Stimulated activated CD4-positive, alpha-beta T cell treated with anti-CD3 and anti-CD28 coated beads, Interleukin-15, amount 100 ng/mL, for 1 hour (primary cell): ENCODE measurements at places on chromosomes 4 and X.

DNA sequence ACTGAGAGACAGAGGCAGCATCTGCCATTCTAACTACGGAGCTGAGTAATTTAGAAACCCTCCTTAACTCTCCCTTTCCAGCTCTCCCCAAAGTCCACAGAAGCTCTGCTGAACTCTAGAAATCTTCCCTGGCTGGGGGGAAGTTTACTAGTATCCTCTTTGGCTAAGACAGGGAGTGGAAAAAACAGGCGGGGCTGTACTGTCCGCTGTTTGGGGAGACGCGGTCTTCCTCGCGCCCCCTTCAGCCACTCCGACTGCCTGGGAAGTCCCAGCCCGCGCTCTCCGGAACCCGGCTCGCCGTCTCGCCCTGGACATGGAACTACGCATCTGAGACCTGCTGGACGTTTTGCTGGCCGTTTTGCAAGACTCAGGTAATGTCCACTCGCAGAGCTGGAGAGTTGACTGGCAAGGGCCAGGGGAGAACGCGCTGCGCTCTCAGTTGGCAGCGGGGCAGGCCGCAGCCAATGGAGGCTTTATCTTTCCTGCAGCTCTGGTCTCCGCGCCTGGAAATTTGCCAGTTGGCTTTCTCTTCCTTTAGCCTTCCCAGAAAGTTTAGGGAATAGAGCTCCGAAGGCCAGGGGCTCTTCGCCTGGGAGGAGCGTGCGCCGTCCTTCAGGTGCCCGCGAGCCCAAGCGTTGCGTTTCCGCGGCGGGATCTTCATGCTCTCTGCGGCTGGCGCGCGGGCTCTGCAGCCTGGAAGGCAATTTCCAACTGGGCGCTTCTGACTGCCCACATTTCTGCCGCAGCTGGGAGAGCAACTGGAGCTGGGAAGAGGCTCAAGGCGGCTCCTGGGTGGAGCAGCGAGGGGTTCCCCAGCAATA, 892 bp downstream of the IL1RAPL2 start:
- DNase-seq: no peak

GRCh38 chr4:16293210-16293838, 67.1 kb upstream of the TAPT1 start:
- DNase-seq: no peak

DNA sequence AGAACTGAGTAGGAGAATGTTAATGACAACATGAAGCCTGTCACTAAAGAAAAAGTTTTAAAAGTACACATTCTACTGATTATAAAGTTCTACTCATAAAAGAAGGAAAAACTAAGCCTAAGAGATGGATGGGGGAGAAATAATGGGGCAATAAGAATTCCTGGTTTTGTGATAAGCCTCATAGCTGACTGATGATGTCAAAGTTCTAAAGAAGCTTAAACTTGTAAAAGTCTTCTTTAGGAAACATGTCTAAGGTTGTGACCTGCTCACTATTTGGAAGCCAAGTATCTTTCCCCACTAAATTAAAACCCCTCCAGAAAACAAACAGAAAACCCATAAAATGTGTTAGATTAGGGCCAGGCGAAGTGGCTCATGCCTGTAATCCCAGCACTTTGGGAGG, 232.9 kb upstream of the GIMD1 start:
- no peak for DNase-seq

GRCh38 chrX:11143931-11144678, 33.0 kb downstream of the HCCS start:
- no peak for DNase-seq
